ENCODE measurements at places on chromosomes 4 and X.

DNA sequence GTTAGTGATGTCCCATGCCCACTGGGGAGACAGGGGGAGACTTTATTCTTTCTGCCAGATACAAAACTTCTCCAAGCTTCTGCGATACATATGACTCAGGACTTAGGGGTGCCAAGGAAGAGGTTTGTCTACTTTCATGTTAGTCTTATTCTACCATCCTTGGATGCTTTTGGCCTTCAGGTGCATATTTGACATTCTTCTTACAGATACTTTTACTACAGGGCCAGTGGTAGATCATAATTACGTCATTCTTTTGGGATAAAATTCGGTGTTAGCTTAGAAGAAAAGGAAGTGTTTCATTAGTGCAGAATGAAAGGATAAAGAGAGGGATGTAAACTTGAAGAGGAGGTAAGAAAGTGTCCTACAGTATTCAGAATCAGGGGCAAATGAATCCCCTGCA lies 245.2 kb downstream of the THOC2 start:
- no peak for DNase-seq

DNA sequence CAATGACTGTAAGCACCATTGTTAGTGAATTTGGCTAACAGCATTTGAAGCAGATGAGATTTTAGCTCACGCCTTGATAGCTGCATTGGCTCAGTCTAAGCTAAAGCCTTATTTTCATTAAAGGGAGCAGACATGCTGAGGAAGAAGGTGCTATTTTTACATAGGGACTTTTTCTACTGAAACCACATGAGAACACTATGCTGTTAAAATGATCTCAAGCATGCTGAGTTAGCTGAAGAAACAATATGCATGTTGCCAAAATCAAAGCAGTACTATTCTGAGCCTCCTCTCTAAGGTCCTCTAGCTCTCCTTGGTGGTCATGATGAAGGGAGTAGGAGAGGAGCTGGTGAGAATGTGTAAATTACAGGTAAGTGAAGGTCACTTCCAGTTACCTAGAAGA lies 134.4 kb upstream of the JADE1 start:
- no peak for DNase-seq

DNA sequence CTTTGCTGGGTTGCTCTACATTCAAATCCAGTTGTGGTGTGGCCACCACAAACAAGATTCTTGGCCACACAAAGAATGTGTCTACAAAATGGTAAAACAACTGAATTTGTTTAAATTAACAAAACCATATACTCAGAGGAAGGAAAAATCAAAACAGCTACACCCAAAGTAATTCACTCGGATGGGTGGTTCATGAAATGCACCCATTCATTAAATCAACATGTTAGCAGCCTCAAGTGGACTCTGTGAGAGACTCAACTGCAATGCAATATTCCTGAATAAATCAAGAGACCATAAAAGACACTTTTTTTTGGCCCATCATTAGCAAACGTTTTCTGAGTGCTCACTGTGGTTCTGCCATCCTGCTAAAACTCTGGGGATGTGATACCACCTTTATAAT lies 11.2 kb upstream of the AMELX start:
- no peak for DNase-seq

- DNase-seq: no peak
Measured at GRCh38 chr4:168695288-168695687, 198.4 kb downstream of the PALLD start.

DNA sequence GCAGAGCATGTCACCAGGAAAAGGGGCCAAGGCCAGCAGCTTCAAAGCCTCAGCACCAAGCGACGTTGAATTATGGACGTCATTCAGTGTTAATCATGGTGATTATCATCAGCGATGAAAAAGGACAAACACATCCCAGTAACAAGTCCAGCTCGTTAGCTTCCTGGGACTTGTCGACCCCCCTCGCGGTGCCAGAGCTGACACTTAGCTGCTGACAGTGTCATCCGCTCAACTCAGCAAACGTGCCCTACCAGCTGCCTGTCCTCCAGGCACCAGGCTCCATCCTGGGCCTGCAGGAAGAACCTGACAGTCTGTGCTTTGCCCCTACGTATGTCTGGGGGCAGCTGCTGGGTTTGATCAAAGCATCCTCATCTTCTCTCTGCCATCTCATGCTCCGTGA lies 137.0 kb upstream of the PSAPL1 start:
- no peak for DNase-seq

DNA sequence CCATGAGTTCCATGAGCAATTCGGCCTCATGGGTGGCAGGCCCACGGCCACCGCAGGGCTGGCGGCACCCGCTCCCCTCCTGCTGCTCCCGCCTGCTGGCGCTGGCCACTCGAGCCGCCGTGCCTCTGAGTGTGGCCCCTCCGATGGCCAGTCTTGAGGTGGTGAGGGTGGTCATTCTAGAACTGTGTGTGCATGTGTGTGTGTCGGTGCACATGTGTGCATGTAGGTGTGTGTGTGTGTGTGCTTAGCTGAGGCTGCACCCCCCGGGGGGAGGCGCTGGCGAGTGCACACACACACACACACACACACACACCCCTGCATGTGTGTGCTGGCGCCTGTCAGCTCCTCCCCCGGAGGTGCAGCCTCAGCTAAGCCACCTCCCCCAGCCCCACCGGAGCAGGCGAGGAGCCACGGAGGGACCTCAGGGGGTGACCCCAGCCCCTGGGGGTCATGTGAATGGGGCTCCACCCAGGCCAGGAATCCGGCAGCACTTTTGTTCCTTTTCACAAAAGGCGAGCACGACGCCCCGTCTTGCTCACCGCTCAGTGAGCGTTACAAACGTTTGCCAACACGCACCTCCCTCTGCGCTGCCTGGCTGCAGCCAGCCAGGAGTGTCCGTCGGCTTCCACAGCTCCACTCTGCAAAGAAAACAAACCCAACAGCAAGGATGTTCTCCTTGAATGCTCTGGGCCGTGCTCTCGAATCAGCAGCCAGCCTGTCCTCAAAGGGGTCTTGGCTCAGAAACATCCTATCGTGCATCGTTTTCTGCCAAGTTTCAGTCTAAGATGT lies 29.9 kb downstream of the FGFRL1 start:
- peak; percentile 62 for DNase-seq

GRCh38 chr4:144667500-144667899 lies 21.5 kb downstream of the HHIP start:
- DNase-seq: no peak

GRCh38 chrX:20988118-20988517 lies 386.1 kb upstream of the CNKSR2 start:
- DNase-seq: no peak

GRCh38 chr4:101086801-101087586 lies 260.3 kb downstream of the PPP3CA start:
- DNase-seq: no peak

DNA sequence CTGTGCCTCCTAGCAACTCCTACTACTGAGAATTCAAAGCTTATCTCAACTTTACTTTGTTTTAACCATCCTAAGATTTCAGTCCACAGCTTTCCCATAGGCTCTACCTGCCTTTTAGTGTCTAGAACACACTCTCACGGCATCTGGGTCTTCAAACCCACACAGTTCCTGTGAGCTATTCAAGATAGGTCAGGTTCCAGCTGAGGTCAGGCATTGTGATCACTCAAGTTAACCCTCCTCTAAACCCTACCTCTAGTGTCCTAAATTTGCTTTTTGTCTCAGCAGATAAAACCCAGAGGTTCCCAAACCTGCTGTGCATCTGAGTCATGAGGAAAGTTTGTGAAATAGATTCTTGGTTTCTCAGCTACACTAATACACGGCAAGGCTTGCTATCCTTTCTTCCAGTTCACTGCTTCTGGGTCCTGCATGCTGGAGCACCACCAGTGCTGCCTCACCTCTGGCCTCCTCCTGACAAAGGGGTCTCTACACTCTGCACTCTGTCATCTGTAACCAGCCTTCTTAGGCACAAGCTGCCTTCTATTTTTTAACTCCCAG lies 324.6 kb upstream of the MAGEB2 start:
- no peak for DNase-seq

- DNase-seq: peak; percentile 90
Measured at GRCh38 chrX:53287493-53288138, 6.2 kb upstream of the IQSEC2 start.

DNA sequence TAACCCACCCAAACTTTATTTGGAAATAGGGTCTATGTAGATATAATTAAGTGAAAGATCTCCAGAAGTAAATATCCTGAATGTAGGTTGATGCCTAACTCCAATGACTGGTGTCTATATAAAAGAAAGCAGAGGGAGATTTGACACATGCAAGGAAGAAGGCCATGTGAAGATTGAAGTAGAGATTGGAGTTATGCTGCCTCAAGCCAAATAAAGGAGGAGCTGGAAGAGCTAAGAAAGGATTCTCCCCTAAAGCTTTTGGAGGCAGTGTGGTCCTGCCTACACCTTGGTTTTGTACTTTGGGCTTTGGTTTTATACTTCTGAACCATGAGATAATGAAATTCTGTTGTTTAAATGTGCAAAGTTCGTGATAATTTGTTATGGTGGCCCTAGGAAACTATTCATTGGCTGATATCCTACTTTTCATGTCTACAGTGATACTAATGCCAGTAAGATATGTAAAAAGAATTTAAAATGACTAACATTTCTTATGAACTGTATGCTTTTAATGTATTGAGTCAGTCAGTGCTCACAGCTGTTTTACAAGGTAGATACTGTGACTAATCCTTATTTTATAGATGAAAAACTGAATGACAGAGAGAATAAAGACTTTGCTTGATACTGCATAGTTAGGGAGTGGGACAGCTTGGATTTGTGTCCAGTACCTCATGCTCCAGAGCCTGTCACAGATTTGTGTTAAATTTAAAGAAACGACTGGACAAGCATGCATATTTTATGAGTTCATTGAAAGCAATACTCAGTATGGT lies 5.9 kb upstream of the RAB40AL start:
- no peak for DNase-seq

DNA sequence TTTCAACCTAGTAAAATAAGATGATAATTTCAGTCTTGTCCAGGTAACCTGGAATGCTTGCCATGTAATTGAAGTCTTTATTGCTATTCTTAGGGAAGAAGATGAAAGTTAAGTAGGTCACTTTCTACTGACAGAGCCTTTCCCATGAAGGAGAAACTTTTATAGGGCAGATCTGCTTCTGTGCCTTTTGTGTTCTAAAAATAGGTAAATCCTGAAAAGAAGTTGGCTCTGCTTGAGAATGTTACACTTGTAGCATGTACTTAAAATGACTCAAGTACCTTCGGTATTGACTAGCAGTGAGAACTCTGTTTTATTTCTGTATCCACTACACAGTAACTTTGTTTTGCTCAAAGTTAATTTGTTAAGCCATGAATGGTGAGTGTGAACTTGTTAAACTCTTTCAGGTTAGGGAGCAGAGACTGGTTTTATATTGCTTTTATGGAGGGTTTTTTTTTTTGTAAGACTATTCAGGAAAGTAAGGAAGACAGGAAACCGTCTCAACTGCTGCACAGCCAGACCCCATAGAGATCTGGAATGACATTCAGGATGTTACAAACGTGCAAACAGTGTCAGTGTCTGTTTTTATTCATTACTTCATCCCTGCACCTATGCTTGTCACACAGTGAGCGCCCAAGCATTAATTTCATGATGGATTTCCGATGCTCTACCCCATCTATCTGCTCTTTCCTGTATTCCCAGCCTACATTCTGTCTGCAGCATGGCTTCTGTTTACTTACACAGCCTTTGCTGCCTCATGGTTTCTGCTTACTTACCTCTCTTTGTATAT lies 53.0 kb downstream of the SEPTIN11 start:
- DNase-seq: no peak

DNA sequence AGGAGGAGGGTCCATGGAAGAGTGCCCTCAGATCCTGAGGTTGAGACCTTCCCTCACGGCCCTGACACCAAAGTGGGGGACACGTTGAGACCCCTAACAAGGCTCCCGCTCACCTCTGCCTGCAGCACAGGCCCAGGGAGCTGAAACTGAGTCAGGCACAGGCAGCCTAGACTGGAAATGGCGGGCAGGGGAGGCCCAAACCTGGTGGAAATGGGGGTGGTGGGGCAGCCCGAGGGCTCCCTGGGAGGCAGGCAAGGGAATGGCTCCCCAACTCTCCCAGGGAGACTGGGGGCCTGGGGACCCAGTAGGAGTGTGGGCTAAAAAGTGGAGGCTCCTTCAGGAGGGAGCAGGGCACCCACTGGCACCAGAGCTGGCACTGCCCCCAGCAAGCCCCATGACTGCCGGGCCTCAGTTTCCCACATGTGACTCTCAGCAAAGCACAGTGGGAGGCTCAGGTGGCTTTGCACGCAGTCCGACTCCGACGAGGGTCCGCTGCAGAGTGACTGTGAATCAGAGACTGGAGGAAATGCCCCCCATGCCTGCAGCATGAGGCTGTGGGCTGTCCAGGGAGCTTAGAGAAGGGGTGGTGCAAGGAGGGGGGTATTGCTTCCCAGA lies 5.9 kb downstream of the NKX1-1 start:
- peak; percentile 28 for DNase-seq

GRCh38 chr4:184355857-184356256 lies 118.5 kb downstream of the IRF2 start:
- DNase-seq: no peak

DNA sequence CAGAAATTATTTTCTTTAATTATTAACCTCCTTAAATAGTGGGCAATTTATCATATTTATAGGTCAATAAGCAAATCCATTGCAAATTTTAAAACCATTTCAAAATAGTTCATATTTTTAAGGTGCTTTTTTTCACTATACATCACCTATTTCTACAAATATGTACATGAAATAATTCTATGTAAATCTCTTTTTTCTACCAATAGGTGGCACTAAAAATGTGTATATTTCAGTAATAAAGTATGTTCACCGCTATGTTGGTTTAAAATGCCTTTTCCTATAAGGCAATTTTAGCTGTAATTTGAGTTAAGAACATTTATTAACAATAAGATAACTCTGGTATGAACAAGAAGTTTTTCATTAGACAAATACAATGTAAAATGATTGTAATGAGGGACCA lies 672.2 kb downstream of the KCTD8 start:
- no peak for DNase-seq

DNA sequence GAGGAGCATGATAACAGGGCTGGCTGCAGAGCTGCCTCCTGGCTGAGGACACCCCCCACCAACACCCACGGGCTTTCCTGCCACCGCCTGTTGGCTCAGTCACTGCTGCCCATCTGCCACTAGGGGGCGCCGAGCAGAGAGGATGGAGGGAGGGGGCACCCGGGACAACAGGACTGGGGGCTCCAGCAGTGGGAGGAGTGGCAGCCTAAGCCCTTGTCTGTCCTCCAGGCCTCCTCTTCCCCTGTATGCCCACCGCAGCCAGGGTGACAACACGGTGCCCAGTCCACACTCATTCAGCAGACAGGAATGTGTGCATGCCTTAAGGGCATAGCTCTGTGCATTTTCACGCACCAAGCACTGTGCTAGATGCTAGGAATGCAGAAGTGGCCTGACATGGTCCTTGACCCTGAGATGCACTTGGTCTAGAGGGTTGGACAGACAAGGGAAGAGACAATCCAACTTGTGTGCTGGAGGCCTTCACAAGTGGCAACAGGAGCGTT lies 149.9 kb downstream of the AMMECR1 start:
- no peak for DNase-seq

DNA sequence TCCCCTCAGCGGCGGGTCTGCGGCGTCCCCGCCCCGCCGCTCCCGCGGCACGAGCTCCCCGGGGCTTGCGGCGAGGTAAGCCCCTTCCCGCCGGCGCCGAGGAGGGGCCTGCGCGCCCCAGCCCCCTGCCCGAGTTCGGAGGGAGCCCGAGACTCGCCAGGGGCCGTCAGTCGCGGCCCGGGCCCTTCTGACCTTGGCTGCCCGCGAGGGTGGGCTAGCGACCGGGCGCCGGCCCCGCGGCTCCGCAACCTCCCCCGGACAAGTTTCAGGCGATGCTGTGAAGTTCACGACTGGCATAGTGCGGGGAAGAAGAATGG lies 554 bp downstream of the CDKL5 start:
- DNase-seq: no peak
